Activated T-helper 17 cell treated with anti-CD3 and anti-CD28 coated beads, Interleukin-2, amount 50 U/mL, for 72 hours (primary cell): ENCODE measurements at places on chromosomes 5 and 9. TPM values are rescaled to one million over a fixed set of nuclear protein-coding genes. Genes with fewer than 3 reads are reported as not detected.

The JAKMIP2 gene
- 2.4 TPM for total RNA-seq

The PCDHGC3 gene
- total RNA-seq = not detected

GRCh38 chr9:32394381-32395049 lies 10.1 kb downstream of the ACO1 start:
- no peak for ATAC-seq

DNA sequence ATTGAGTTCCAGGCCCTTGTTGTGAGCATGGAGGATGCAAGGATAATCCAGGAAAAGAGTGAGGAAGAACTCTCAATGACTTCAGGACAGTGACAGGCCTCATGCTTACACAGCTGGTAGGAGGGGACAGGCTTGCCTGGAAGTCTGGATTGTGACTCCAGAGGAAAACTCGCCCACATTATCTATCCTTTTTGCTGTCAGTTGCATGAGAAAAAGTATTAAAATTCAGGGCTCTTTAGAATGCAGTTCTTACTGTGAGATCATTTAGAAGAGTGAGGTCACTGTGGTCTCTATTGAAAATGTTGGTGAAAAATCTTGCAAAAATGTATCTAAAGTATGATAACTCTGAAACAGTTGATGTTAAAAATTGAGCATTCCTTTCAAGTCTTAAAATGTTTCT lies 30.5 kb downstream of the NTRK2 start:
- ATAC-seq = no peak

DNA sequence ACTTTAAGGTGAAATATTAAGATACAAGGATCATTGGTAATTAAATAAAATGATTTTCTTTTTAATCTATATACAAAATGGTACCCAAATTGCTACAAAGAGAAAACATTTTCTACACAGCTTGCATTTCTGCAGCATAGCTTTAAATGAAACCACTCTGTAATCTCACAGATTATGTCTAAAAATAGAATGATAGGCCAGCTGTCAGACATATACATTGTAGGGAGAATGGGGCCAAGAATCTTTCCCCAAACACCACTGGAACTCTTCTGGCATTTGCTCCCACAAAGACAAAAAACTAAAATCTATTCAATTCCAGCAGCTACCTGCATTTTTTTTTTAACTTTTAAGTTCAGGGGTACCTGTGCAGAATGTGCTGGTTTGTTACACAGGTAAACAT lies 124.1 kb upstream of the NR5A1 start:
- ATAC-seq = no peak

- ATAC-seq = no peak
These were observed 3.1 kb upstream of the AHRR start for GRCh38 chr5:318341-318897.

GRCh38 chr9:22117511-22118384 lies 108.6 kb upstream of the CDKN2B start:
- no peak for ATAC-seq

- ATAC-seq = no peak
These were observed 517.0 kb downstream of the AGTPBP1 start for GRCh38 chr9:85224729-85225128.
